KG1 (cell line): ENCODE measurements at places on chromosomes 11 and 22.

DNA sequence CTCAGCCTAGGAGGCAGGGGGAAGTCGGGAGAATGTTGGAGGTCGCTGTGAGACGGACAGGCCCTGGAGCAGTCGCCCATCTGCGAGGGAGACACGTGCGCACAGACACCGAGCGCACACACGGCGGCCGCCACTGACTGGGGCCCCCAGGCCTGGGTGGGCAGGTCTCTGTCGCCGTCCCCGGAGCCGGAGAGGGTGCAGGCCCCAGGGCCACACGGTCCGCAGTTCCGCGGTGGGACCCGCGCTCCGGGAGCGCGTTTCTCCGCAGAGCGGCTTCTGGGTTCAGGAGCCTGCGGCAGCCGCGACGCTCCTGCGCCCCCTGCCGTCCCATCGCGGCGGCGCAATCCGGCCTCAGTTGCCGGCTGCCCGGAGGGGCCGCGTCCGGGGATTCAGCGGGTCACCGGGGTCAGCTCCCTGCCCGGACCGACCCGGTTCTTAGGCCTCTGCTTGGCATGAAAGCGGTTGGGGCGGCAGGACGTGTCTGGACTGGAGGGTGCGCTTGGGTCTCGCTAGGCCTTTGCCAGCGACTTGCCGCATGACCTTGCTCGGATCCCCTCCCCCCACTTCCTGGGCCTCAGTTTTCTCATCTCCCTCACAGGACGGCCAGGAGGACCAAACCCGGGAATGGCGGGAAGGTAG lies 31.2 kb downstream of the PDE2A start:
- peak; percentile 41 for DNase-seq

DNA sequence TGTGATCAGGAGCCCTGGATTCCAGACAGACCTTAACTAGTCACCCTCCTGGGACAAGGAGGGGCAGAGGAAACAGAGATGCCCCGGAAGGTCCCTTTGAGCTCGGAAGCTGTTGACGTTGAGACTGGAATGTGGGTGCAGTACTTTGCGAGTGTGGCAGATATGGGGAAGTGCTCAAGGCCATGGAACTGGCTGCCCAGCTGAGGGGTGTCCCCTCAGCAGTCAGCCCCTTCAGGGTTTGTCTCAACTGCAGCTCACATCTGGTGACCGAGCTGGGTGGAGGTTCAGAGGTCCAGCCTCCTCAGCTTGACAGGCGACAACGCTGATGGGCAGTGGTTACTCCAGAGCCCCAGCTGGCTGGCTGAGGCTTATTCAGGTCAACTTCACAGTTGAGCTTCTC lies 150.3 kb upstream of the SNX19 start:
- no peak for DNase-seq

DNA sequence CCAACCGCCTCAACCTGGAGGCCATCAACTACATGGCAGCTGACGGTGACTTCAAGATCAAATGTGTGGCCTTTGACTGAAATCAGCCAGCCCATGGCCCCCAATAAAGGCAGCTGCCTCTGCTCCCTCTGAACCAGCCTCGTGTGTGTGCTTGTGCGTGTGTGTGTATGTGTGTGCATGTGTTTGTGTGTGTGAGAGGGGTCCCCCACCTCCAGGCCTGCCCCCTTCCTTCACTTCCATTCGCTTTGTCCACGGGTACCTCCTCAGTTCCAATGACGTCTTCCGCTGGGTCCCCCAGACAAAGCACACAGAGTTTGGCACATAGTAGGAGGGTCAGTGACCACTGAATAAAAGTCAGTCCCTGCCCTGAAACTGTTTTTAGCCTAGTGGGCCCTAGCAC lies 4.2 kb downstream of the LGALS1 start:
- DNase-seq, result no peak

GRCh38 chr11:34501949-34502348 lies 11.6 kb downstream of the ELF5 start:
- no peak for DNase-seq

DNA sequence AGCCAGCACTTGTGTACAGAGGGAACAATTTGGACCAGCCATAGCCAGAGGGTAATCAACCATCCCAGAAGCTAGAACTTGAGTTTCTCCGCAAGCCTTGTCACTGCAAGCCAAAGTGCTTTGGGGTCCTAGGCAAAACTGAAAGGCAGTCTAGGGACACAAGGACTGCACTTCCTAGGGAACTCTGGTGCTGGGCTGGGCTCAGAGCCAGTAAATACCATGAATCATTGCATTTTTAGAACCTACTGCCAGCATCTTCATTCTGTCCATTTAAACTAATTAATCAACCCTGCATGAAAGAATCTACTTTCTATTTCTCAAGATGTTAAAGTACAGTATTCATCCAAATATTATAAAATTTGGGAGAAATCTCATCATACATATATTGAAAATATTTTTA lies 20.0 kb downstream of the PATE3 start:
- DNase-seq, result no peak

DNA sequence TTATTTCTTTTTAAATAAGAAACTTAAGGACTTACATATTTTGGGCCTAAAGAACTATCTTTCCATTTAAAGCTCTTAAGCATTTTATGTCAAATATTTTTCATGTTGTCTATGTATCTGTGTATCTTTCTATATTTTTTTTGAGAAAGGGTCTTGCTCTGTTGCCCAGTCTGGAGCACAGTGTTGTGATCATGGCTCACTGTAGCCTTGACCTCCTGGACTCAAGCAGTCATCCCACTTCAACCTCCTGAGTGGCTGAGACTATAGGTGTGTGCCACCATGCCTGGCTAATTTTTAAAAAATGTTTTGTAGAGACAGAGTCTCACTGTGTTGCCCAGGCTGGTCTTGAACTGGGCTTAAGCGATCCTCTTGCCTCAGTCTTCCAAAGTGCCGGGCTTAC lies 8.0 kb downstream of the STT3A start:
- DNase-seq, result no peak
